ENCODE measurements at places on chromosomes 16 and 17.
A peak's percentile ranks its signal among the peaks of the same experiment; 100 is the strongest.

GRCh38 chr17:59830007-59830630 lies 62.6 kb downstream of the TUBD1 start:
- no peak for DNase-seq

DNA sequence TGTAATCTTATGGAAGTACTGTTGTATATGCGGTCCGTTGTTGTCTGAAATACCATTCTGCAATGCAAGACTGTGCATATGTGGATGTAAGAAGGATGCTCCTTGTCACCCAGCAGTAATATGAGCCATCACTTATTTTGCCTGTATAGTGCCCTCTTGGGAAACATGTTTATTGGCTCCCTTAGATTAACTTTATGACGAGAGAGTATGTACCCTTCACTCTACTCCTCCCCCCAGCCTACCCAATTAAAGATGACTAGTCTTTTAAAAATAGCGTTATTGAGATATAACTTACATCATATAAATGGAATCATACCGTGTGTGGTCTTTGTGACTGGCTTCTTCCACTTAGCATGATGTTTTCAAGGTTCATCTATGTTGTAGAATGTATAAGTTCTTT lies 33.6 kb downstream of the FTO start:
- no peak for DNase-seq

DNA sequence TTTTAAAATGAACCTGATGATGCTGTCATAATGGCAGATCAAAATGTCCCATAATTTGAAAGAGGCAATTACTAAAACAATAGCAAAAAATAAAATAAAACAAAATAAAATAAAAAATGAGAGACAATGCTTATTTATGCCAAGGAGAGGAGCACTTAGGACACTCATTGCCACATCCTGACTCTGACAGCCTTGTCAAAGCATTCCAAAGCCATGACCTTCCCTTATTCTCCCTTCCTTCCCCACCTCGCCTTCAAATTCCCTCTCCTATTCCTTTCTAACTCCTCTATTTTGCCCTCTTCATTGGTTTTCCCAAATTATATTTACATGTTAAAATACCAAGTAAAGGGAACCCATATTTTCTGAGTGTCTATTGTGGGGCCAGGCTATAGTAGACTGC lies 220.0 kb downstream of the CDH13 start:
- DNase-seq: no peak

GRCh38 chr17:68910251-68910705 lies 44.9 kb downstream of the ABCA8 start:
- no peak for DNase-seq

DNA sequence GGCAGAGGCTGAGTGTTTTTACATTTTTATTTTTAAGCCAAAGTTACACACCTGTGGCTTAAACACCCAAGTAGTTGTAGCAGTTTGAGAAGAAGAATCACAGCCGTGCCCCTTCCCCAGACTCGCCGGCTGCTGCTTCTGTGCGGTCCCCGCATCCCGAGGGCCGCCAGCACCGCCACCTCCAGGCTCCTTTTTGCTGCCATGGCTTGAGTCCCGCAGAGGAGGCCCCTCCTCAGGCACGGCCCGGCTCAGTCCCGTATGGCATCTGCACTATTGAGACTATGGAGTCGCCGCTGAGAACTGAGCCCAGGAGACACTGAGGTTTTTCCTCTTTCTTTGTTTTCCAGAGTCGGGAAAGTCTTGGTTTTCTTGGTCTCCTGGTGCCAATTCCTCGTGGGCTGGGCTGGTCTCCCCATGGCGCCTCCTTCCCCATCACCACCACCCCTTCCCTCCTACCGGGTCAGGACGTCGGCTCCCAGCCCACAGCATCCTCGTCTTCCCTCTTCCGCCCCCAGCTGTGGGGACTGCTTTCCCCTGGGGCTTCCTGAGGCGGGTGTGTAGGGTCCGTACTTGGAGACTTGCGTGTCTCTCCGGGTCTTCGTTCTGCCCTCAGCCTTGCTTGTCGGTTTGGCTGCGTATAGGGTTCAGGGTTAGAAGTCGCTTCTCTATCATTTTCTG lies 32.6 kb upstream of the CDH15 start:
- DNase-seq: no peak

DNA sequence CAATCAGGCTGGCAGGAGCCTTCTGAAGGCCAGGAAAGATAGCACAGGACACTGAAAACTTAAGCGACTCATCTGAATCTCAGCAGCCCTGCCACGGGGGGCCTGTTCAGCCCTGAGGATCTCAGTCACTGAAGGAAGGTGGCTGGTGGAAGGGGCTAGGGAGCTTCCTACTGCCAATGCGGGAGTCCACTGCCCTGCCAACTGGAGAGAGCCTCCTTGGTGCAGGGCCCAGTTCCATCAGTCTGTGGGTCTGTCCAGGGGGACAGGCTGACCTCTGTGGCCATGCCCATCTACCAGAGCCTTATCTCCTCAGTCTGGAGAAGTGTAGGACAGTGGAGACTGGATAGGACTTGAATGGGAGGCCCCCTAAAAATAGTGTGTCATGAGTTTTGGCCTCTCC lies 1851.6 kb downstream of the TP53TG3F start:
- no peak for DNase-seq

GRCh38 chr16:73186752-73187601 lies 139.0 kb upstream of the ZFHX3 start:
- DNase-seq: no peak

DNA sequence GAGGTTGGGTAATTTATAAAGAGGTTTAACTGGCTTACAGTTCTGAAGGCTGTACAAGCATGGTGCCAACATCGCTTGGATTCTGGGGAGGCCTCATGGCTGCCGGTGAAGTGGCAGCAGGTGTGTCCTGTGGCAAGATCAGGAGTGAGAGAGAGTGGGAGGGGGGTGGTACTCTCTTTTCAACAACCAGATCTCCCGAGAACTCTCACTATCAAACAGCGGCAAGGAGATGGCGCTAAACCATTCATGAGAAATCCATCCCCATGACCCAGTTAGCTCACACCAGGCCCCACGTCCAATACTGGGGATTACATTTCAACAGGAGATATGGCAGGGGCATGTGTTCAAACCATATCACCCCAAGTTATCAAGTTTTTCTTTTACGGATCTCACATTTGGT lies 44.0 kb upstream of the CBX4 start:
- DNase-seq: no peak

- no peak for DNase-seq
Observed at GRCh38 chr16:86002178-86002900, 103.4 kb downstream of the IRF8 start.

DNA sequence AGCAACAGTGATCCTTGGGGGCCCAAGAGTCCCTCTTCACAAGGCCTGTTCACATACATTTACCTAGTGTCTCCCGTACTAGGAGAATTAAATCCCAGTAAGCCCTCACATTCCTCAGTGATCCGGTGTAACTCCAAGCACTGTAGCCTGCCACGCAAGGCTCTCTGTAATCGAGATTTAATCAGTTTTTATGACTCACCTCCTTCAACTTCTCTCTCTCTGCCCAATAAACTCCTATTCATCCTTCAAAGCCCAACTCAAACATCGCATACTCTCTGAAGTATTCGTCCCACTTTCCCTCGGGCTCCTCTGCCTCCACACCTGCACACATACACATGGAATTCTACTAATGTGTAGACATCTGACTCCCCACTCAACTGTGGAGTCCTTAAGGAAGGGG lies 141.8 kb downstream of the CMIP start:
- DNase-seq: no peak

DNA sequence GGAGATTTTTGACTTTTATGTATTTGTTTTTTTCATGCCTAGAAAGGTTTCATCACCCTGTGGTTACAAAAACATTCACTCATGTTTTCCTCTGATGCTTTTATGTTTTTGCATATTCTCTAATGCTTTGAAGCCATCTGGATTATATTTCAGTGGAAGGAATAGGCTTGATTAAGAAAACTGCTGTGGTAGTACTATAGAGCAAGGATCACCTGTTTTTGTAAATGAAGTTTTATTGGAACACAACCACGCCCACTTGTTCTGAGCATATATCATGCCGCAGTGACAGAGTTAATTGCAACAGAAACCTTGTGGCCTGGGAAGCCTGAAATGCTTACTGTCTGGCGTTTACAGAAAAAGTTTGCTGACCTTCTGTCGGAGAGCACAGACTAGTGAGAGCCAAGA lies 11.5 kb downstream of the COX10 start:
- no peak for DNase-seq

- no peak for DNase-seq
Observed at GRCh38 chr16:65315081-65315780, 193.4 kb upstream of the CDH11 start.

DNA sequence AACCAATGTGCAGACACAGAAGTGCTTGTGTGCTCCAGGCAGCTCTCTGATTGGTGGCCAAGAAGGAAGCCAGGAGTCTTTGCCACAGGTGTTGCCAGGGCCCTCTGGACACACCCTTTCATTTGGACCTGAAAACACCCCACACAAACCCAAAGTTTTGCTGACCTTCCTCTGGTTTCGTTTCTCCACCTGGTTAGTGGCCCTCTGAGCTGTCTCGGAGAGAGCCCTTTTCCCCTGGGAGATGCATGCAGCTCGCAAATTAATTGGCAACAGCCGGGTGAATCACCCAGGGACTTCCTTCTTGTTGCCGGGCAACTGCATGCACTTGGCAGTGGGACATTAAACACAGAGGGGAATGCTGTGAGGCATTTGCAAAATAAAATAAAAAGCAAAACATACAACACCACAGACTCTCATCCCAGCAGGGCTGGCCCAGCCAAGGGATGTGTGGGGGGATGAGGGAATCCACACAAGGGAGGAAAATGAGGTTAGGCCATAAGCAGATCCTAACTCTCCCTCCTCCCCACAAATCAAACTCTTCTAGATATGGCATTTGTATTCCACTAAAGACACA lies 286.6 kb downstream of the SOX9 start:
- DNase-seq: peak; percentile 45

GRCh38 chr17:81454473-81454872 lies 58.1 kb downstream of the ACTG1 start:
- no peak for DNase-seq

DNA sequence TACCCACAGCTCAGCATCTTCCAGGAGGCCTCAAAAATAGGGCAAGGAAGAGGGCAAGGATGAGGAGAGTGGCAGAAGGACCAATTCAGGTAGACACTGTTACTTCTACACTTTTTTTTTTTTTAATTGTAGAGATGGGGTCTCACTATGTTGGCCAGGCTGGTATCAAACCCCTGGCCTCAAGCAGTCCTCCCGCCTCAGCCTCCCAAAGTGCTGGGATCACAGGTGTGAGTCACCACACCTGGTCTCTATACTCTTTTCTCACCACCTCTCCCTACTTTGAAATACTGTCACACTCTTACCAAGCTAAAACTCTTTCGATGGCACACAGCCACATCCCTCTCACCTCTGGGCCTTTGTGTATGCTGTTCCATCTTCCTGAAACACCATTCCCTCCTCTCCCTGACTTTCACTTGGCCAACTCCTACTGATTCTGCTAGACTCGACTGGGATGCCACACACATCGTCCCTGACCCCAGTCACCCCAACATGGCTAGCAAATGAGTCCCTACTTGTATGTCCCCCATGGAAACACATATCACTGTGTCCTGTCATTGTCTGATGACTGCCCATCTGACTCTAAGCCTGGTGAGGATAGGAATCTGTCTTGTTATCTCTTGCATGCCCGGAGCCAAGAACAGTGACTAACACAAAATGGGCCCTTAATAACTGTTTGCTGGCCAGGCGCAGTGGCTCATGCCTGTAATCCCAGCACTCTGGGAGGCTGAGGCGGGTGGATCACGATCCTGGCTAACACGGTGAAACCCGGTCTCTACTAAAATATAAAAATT lies 7.2 kb upstream of the SLC43A2 start:
- no peak for DNase-seq

GRCh38 chr17:7017827-7018200 lies 5.0 kb upstream of the BCL6B start:
- DNase-seq: no peak

GRCh38 chr17:40015998-40016985 lies 1.1 kb downstream of the CSF3 start:
- DNase-seq: no peak

DNA sequence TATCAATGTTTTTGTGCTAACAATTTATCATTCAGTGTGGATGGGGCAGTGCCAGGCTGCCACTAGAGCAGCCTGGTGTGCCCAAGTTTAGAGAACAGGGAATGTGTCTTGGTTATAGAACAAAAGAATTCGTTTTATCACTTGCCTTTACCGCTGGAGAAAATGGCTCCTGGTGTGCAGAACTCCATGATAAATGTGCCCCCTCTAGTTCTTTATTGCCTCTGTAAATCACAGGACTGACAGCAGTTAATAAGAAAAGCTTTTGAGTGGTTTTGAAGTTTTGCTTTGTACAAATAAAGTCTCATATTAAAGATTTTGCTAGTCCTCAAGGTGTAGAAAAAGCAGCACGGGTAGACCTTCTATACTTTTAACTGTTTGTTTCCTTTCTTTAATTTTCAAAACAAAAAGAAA lies 28.2 kb upstream of the PSMD7 start:
- DNase-seq: peak; percentile 6

DNA sequence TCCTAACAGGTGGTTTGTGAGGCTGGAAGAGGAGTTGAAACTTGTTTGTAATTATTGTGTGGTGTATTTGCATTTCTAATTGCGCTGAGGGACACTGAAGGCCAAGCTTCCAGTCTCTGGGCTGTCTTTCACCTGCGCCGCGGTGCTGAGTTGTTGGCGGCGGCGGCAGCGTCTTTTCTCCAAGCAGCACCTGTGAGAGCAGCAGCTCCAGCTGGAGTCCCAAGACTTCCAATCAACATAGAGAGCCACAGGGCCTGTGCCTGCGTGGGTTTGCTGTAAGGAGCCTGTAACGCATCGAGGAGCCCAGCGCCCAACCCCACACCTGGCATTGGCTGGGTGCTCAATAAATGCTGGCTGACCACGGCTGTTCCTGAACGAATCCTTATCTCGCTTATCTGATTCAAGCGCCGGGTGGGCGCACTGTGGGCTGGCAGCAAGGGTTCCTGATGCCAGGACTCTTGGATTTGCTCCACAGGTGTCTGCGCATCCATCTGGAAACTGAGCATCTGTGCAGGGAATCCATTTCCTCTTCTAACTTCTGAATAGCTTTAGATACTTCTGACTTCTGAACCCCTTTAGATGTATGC lies 138.1 kb downstream of the ASIC2 start:
- DNase-seq: no peak

DNA sequence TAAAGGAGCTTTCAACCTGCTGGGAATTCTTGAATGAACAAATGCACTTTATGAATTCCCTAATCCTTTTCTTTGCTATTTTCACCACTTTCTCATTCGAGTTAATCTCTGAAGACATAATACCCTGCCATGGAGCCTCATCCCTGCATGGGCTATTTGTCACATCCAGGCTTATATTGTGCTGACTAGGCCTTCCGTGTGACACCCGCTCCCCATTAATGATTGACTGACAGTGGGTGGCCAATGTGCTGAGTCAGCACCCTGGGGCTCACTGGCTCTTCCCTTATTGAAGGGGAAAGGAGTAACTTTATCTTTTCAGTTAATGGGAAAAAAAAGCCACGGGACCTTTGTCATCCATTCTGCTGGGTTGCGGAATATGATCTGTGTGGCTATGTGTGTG lies 1024.8 kb upstream of the EEF2KMT start:
- peak; percentile 11 for DNase-seq

DNA sequence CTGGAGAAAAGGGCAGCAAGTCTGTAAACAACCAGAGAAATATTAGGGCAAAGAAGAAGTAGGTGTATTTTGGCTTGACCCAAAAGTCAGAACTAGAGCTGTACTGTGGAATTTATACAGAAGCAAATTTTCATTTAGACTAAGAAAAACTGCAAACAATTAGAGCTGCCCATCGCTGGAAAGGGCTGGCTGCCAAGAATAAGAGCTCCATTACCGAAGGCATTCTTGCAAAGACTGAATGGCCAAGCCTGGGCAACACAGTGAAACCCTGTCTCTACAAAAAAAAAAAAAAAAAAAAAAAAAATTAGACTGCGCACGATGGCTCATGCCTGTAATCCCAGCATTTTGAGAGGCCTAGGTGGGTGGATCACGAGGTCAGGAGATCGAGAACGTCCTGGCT lies 53.9 kb upstream of the TMC5 start:
- no peak for DNase-seq

Measured in right renal pelvis (tissue), 4 donors.